Activated T-cell treated with anti-CD3 and anti-CD28 coated beads, Interleukin-2, amount 50 U/mL, for 72 hours (primary cell): ENCODE measurements at places on chromosomes 5 and 9. TPM values are rescaled to one million over a fixed set of nuclear protein-coding genes. Genes with fewer than 3 reads are reported as not detected.

- H3K36me3 ChIP-seq = no peaks in the 10 kb centered on the region
- no peaks in the 10 kb centered on the region for H3K4me1 ChIP-seq
- no peak overlapping the region for H3K4me3 ChIP-seq
- no peak for DNase-seq
Measured at GRCh38 chr9:71306134-71306533, 184.7 kb upstream of the TRPM3 start.

DNA sequence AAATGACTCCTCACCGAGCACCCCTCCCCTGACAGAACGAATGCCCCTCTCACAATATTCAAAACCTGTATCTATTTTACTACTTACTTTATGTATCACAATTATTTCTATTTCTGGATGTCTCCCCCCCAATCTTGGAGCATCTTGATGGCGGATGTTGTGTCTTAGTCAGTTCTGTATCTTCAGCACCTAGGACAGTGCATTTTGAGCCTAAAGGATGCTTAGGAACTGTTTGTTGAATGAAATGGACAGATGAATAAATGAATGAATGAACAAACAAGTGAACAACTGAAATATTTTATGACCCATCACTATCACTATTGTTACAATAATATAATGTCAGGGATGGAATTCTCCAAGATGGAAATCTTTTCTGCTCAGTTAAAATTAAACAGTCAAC, 295.7 kb downstream of the DNAH5 start:
- no peaks in the 10 kb centered on the region for H3K4me1 ChIP-seq
- no peaks in the 10 kb centered on the region for H3K27me3 ChIP-seq
- H3K36me3 ChIP-seq = no peaks in the 10 kb centered on the region

DNA sequence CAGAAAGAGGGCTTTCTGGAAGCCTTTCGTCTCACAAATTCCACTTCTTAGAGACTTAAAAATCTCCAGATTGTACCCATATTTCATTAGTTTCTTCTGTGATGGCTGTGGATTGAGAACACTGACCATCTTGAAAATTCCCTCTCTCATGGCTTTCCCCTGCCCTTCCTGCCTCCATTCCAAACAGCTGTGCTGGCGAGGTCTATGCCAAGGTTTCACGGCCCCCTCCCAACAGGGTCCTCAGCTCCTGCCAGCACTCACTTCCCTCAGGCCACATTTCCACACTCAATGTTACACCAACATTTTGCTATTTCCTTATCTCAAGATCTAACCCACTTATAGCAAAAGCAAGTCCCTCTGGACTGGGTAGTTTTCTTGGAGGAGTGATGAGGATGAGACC, 40.3 kb upstream of the EQTN start:
- DNase-seq = no peak
- no peak overlapping the region for H3K4me3 ChIP-seq
- no peak overlapping the region for H3K27ac ChIP-seq
- H3K27me3 ChIP-seq = no peaks in the 10 kb centered on the region
- no peaks in the 10 kb centered on the region for H3K4me1 ChIP-seq

DNA sequence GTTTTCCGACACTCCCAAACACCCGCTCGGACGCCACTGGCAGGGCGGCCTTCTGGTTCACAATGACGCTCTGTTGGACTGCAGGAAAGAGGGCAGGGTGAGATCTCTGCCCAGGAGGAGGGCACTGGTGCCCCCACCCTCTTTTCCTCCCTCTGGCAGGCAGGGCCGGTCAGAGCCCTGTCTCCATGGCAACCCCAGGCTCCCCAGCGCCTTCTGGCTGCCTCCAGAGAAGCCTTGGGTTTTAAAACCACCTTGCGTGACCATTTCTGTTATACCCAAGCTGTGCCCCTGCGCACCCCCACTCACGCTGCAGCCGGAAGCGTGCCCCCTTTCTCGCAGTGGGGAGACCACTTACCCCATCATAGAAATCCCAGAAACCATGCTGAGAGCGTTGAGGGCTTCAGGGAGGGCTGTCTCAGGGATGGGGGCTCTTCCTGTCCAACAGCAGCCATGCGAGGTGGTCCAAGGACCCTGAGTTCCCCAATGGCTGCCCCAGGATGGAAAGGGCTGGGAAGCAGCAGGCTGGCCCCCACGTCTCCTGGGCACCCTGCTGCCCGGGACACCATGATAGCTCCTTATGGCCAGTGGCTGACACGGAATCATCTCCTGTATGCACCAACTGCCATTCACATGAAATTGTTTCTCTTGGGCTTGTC, 7.3 kb downstream of the C9orf50 start:
- no peak overlapping the region for H3K27ac ChIP-seq
- peaks cover 4% of the 10 kb centered on the region for H3K27me3 ChIP-seq

DNA sequence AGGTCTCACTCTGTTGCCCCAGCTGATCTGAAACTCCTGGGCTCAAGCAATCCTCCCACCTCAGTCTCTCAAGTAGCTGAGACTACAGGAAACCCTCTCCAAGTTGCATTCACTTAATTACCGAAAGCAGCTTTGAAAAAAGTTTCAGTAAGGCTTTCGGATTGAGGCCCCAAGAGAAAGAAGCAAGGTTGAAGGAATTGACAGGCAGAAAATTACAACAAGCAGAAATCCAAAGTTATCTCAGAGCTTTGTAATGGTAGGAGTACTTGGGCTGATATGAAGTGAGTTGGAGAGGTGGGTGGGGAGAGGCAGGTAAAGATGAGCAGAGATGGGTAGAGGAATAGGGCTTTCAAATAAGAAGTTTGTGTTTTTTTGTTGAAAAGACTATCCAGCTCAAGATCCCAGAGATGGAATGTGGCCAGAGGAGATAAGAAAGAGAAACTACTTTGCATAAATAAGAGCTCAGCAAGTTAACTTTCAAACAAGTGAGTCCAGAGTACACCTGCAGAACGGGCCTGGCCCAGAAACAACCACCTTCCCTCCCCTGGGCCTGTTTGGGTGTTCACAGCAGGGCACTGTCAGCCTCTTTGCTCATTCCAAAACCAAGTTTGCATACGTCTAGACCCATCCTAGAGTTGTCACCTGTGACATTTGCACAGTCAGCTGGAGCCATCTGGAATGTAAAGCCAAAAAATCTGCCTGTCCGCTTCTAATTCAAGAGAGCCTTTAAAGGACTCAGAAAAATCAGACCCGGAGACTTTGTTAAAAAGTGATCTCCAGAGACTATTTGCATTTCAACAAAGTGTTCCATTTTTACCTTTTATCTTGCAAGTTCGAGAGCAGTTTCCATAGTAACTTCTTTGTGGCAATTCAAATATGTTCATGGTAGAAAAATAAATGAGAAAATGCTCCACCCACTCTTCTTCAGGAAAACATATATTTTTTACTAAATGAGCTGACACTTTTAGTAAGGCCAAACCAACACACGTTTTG, 2.2 kb upstream of the CLINT1 start:
- no peaks in the 10 kb centered on the region for H3K27me3 ChIP-seq
- peak; percentile 45 for DNase-seq
- H3K27ac ChIP-seq = peak overlapping the region; percentile 9
- peaks cover 68% of the 10 kb centered on the region for H3K4me1 ChIP-seq
- no peaks in the 10 kb centered on the region for H3K36me3 ChIP-seq

NMUR2 gene
- total RNA-seq = not detected

NR2F1-AS1 gene
- 0.93 TPM for total RNA-seq

PDE8B gene
- 0.07 TPM for total RNA-seq

C9orf153 gene
- total RNA-seq = not detected

GRIN1 gene
- 0.38 TPM for total RNA-seq
